ENCODE measurements at places on chromosomes 6 and 20.

DNA sequence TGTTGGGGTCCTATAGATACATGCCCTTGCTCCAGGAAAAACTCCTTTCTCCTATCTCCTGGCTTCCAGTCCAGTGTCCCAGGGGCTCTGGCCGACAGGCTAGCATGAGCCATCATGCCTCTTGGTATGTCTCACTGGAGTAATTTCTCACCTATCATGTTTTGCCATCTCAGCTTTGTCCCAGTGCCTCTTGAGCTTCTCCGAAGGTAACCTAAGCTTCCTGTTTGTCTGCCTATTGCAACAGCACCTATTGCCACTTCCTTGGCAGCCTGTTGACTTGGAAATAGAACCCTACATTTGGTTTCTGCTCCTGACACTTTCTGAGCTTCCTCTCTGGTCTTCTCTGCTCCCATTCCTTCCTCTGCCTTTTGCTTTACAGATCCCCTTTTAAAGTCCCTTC lies 197.7 kb downstream of the KCNQ5 start:
- no peak for DNase-seq

DNA sequence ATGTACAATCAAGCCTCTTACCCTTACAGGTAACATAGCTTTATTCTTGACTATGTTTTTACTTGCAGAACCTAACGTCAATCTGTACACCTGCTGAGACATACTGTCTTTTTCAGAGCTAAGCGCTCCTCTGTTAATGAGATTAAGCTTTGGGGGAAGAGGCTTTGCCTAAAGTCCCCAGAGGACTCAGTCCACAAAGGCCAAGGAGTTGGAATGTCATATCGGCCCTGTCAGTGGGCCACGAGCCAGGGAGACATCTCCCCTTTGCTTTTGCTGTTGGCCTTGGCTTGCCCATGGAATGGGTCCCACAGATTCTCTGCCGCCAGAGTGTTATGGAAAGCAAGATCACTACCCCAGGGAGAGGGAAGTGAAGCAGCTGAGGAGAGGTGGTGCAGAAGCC lies 64.1 kb upstream of the SOX4 start:
- no peak for DNase-seq

DNA sequence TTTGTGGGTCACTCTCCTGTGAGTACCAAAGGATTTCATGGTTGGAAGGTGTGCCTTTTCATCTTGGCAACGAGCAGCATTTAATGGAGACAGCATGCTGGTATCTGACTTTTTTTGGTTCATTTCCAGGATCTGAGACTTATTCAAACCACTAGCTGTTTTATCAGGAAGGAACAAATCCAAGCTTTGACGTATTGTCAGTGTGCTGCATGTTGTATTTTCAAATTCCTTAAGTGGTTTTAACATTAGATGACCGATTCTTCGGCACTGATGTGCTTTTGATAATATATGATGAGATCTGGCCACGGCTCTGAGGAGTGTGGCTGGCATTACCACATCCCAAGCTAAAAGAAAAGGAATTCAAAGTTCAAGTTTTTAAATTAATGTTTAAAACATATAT lies 6.4 kb downstream of the RMND1 start:
- DNase-seq: no peak

- DNase-seq: no peak
Measured at GRCh38 chr6:47238456-47238995, 71.2 kb downstream of the TNFRSF21 start.

DNA sequence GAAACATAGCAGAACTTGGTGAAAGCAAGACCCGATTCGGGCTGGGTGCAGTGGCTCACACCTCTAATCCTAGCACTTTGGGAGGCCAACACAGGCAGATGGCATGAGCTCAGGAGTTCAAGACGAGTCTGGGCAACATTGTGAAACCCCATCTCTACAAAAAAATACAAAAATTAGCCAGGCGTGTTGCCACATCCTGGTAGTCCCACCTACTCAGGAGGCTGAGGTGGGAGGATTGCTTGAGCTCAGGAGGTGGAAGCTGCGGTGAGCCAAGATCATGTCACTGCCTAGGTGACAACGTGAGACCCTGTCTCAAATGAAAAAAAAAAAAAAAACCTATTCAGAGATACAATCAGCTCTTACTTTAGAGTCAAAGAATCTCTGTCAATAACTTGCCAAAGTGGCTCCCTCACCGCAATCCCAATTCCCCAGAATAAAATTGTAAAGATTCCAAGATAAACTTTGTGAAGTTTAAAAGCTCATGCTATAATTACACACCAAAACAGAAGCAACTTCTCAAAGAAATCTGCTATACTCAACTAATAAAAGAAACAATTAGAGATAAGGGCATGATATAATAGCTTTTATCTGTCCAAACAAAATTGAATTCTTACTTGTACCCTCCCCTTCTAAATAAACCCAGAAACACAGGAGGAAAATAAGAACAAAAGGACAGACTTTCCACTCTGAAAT lies 33.6 kb downstream of the CDK19 start:
- no peak for DNase-seq

DNA sequence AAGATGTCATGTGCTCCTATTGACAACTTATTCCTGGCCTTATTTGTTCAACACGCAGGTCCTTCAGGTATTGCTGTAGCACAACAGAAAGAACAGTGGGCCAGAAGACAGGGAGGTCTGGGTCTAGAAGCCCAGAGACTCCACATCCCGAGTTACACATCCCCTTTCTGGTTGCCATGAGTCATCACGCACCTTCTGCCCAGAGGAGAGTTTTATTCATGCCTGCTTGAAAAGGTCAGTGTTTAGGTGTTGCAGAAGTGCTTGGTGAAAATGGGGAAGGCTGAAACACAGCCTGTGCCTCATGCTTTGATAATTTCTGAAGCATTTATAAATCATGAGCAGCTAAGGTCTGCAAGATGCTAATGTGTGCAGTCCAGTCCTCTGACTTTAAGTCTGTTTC lies 256.4 kb downstream of the GMPR start:
- no peak for DNase-seq

GRCh38 chr20:61106438-61106837 lies 145.6 kb upstream of the CDH4 start:
- no peak for DNase-seq

DNA sequence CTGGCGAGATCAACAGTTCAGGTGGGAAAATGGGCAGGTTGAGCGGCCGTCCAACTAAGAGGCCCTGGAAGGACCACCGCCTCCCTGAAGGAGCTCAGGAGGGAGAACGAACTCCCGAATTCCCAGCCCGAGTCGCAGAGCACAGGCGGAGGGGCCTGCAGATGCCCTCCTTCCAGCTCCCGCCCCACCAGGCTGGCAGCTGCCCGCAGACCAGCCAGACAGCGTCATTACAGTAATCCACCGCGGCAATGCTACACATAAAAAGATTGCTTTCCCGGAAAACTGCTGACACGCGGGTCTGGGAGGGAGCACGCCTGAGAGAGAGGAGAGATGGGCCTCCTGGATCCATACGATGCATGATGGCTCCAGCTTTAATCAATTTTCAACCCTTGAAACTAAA lies 30.5 kb upstream of the SLCO4A1 start:
- no peak for DNase-seq

GRCh38 chr20:16654858-16655535 lies 74.8 kb upstream of the SNRPB2 start:
- no peak for DNase-seq

GRCh38 chr6:74932232-74932888 lies 273.5 kb downstream of the COL12A1 start:
- no peak for DNase-seq

DNA sequence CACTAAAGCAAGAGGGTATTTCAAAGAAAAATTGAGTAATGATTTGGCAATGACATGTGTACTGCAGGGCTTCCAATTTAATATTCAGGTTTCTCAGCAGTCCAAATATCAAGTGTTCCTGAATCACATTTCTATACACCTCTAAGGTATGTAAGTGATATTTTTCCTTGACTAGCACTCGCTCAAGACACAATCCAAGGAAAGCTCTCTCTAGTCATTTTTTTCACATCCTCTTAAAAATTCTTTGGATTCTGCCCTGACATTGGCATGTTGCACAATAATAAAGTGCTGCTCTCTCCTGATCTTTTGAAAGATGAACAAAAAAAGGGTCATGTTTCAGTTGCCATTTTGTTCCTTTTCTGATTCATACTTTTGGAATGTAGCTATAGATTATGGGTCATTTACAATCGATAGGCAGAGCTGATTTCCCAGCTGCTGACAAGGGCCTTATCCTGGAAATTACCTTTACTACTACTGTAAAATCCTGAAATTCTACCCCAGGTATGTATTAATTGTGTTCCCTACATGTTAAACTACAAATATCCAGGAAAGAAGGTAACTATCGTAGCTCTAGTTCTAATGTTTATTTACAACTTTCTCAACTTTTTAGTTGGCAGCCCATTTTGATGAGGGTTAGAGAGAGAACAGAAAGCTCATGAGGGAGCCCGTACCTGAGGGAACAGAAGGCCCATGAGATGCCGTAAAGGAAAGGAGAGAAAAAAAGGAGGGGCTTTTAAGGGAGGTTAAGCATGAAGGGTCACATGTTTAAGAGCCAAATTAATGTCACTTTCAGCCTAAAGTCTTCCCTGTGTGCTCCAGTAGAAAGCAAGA lies 22.2 kb upstream of the ADGRG6 start:
- no peak for DNase-seq

GRCh38 chr20:35558451-35558850 lies 16.6 kb downstream of the ERGIC3 start:
- no peak for DNase-seq

DNA sequence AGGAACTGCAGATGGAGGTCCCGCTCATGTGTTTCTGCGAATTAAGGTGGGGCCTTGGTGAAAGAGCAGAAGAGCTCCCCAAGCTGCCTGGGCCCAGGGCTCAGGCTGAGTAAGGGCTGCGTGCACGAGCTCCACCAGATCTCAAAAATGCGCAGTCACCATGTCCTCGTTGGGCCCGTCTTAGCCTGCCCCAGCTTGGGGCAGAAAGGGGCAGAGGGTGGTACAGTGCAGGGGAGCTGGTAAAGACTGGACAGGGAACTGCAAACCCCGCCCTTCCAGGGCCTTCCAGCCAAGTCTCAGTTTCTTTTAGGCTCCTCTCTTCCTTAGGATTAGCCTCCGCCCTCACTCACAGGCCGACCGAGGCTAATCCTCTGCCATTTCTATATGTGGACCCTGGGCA lies 101.6 kb downstream of the FOXF2 start:
- DNase-seq: no peak

- DNase-seq: no peak
Measured at GRCh38 chr20:33552519-33552918, 62.6 kb downstream of the CBFA2T2 start.

GRCh38 chr6:53792016-53792415 lies 2.8 kb upstream of the LRRC1 start:
- no peak for DNase-seq

- DNase-seq: no peak
Measured at GRCh38 chr6:39050453-39051112, 2.0 kb downstream of the GLP1R start.

- no peak for DNase-seq
Measured at GRCh38 chr20:24670981-24671380, 201.6 kb downstream of the SYNDIG1 start.

- DNase-seq: no peak
Measured at GRCh38 chr6:30738532-30738931, 4.0 kb downstream of the FLOT1 start.

DNA sequence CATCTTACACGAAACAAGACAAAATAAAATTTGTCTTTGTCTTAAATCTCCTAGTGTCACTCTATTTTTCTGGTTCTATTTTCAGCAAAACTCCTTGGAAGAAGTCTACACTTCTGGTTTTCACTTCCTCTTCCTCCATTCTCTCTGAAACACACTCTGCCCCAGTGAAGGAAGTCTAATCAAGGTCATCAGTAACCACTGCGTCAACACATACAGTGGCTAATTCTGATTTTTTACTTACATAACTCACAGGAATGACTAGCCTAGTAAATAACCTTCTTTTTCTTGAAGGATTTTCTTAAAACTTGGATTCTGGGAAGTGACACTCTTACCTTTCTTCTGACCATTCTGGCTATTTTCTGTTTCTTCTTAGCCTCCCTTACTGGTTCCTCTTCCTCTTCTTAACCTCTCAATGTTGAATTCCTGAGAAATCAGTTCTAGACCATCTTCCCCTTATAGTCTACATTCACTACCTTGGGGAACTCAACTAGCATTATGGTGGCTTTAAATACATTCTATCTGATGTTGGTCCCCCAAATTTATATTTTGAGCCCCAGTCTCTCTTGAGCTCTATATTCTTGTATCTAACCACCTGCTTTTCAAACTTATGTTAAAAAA lies 37.5 kb downstream of the AIG1 start:
- DNase-seq: no peak

DNA sequence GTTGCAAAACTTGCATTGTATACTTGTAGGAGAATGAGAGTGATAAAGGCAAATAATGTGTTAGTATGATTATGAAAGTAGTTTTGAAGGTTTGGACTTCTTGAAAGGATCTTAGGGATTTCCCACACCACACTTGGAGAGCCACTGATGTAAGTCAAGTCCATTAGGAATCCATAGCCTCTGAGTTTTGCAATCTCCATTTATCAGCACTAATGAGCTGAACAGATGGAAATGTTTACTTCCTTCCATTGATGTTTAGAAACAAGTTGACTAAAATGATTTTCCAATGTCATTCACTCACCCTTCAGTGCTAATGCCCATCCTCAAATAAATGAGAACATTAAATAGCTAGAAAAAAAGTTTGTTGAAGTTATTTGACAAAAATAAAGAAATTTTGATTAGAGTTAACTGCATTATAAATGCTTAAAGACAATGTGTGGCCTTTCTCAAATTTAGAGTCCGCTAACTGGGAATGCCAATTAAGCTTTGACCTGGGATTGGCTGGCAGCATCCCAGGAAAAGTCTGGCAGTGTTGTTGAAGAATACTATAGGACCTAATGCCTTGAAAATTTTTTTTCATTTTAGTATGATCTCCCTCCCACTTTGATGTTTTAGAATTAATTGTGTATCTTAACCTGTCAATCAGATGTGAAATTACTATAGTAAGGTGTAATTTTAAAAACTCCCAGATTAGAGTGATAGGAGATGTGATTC lies 68.0 kb downstream of the SLC35F1 start:
- no peak for DNase-seq

GRCh38 chr20:57792386-57793080 lies 82.7 kb upstream of the PMEPA1 start:
- no peak for DNase-seq

- peak; percentile 65 for DNase-seq
Measured at GRCh38 chr6:41941280-41942066, at the start of gene CCND3. CCND3 (minus strand) TSS chr6:41941808; CDS start chr6:41941649, 159 bp downstream.

DNA sequence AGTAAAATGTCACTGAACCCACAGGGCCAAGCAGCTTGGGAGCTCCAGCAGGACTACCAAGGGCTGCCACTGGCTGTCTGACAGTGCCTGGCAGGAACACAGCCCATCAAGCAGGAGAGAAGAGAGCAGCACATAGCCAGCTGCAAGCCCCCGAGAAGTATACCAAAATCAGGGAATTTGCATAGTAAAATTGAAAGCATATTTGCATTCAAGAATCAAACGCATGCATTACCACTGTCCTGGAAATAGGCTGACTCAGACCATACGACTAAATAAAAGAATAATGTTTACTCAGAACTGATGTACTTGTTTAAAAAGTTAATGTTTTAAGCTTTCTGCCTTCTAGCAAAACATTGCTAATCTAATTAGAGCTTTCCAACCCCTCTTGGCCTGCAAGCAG lies 298.1 kb downstream of the TFAP2B start:
- no peak for DNase-seq

- no peak for DNase-seq
Measured at GRCh38 chr6:126919947-126920346, 198.5 kb upstream of the RSPO3 start.

GRCh38 chr20:29876911-29877285 lies 1380.6 kb upstream of the DEFB115 start:
- no peak for DNase-seq

- no peak for DNase-seq
Measured at GRCh38 chr6:157542414-157543160, 161.6 kb downstream of the ZDHHC14 start.

GRCh38 chr6:80181352-80182081 lies 75.0 kb downstream of the BCKDHB start:
- DNase-seq: no peak
